ENCODE measurements at places on chromosomes 3 and 15. TPM values are rescaled to one million over a fixed set of nuclear protein-coding genes. Genes with fewer than 3 reads are reported as not detected.

Gene APOD
- 343 TPM for total RNA-seq

Gene LMOD3
- total RNA-seq = 0.33 TPM

Gene PSTPIP1
- 3.3 TPM for total RNA-seq

Gene CD86
- 2.9 TPM for total RNA-seq

Gene CYP11A1
- total RNA-seq = 0.99 TPM

Gene CHRNA5
- total RNA-seq = not detected

Gene CCDC54
- not detected for total RNA-seq

Gene FANCD2OS
- not detected for total RNA-seq

Gene SCAANT1
- not detected for total RNA-seq

Gene CTXND1
- 1.0 TPM for total RNA-seq

Gene TLR9
- total RNA-seq = 0.26 TPM

Gene GOLGA6D
- total RNA-seq = not detected

Gene CFAP161
- total RNA-seq = not detected

Gene TIGIT
- not detected for total RNA-seq

GRCh38 chr3:36663666-36664291 is 100.6 kb downstream of the DCLK3 start:
- DNase-seq = no peak

DNA sequence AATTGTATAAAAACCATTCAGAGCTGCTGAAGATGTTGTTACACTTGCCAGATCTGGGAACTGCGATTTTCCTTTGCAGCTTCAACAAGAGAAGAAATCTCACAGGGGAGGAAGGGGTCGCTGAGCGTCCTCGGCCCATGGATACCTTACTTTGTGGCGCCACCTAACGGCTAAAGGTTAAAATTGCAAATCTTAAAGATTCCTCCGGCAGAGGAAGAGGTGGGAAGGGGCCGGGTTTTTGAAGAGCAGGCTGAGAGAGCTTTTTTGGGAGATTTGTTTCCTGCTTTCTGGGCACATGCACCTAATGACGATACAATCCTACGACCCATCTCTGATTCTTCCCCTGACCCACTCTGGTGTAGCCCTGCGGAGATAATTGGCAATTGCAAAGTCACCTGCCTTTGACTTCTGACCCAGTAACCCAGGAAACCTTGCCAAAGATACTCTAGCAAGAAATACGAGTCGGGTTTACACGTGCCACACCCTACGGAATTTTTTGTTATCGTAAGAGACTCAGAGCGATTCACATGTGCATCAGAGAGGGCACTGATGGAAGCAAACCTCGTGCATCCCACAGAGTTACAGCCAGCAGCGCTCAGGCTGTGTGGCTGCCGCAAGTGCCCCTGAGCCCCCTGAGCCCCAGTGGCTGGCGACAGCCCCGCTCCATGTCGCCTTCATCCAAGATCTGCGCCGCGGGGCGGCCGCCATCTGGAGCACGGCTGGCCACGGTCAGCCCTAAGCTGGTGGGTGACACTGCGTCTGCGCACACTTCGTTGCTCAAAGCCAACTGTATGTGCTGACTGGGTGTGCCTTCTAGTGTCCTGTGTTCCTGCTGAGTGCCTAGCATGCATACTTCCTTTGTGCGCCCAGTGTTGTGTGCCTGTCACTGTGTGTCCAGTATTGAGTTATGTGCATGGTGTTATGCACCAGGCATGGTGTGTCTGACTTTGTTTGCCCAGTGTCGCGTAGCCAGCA is 55.2 kb upstream of the CHRNA7 start:
- DNase-seq = peak; percentile 37

DNA sequence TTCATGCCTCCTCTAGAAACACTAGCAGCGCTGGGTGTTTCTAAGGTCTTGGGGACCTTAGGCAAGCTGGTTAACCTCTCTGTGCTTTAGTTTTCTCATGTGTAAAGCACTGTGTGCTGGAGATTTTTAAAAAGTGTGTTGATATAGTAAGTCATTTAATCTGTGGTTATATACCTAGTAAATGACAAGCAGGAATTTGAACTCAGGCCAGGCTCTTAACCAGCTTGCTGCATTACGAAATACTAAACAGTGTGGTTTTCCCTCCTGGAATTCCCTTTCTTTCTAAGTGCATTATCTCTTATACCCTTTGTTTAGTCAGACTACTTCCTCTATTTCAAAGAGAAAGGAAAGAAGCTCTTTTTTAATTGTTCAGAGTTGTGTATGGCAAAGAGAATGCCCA is 26.5 kb downstream of the NEO1 start:
- no peak for DNase-seq

DNA sequence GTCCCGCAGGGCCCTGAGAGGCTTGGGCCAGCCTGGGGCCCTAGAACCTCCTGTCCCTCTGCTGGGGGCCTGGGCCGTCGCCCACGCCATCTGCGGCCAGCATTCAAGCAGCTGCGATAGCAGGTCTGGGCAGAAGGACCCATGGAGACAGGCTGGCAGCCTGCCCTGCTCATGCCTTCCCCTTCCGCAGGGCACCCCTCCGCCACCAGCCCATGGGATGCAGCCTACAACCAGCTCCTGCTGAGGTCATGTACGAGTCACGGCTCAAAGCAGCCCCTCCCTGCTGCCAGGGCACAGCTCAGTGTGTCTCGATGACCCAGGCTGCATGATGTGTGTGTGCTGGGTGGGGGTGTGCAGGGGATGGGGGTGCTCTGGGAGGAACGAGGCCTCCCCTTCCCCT is 27.8 kb downstream of the DUSP7 start:
- DNase-seq = no peak

DNA sequence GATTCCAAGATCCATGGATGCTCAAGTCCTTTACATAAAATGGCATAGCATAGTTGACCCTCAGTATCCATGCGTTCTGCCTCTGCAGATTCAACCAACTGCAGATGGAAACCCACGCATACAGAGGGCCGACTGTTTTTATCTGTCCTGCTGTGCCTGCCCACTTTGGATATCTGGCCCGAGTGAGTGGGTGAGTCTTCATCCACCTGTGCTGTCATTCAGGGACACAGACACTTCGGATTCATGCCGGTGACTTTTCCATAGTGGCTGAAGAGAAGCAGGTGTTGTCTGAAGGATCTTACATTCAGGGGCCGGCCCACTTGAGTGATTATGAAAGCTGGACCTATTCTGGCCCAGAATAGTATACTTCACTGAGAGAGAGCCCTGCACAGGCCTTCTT is 85.1 kb downstream of the RYR3 start:
- DNase-seq = no peak

DNA sequence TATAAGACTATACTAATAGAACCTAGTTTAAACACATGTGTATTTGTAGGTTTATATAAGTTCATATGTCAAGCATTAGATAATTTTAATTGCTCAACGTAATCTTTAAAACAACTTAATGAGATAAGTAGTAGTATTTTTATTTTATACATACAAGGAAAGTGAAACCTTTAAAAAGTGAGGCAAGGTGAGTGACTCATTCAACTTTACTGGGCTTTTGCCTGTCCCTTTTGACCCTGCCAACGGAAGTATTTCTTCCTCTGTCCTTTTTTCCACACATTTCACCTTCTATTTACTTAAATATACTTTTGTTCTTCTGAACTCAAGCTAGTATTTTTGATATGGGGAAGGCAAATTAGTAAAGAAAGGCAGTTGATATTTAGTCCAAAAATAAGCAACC is 78.5 kb downstream of the KBTBD8 start:
- no peak for DNase-seq

DNA sequence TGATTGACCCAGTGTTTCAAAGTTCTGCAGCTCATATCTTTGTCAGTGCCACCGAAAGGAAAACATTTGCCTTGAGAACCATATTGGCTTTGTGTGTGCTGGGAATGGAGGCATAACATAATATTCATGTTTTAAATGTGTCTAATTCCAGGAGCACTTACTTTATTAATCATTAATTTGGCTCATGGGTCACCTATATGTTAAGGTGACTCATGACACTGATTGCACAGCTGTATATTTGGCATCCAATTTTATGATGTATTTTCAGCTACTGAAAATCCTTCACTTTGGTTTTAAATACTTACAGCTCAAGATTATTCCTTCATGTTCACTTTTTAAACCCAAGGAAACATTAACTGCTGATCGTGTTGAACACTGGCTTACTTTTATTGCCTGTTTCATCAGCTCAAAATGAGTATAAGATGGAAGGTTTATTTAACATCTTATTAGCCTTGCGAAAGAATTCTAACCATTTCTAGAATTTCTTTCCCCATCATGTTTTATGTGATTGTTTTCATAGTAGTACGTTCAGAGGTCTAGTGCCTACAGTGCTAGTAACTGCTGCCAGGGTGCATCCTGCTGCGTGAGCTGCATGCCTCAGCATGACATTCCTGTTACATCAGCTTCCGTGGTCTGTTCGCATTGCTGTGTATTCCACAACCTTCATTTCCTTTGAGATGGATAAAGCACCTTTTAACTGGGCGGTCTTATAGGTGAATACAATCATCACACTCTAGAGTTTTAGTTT is 63.7 kb downstream of the LRCH3 start:
- no peak for DNase-seq

- DNase-seq = no peak
Observed at GRCh38 chr3:15521573-15521965, at the start of gene COLQ. Gene COLQ, minus strand, starts transcription at chr3:15521706. Its CDS starts 81 bp downstream, at chr3:15521625.

GRCh38 chr3:138300647-138301046 is 29.0 kb downstream of the NME9 start:
- no peak for DNase-seq

- DNase-seq = no peak
Observed at GRCh38 chr15:76200641-76201105, 110.6 kb downstream of the ETFA start.

GRCh38 chr3:143597774-143598652 is 250.3 kb downstream of the SLC9A9 start:
- DNase-seq = no peak

GRCh38 chr3:149512073-149512782 is 37.7 kb downstream of the TM4SF4 start:
- DNase-seq = peak; percentile 70

GRCh38 chr15:66955871-66956585 is 109.4 kb upstream of the SMAD3 start:
- DNase-seq = no peak

DNA sequence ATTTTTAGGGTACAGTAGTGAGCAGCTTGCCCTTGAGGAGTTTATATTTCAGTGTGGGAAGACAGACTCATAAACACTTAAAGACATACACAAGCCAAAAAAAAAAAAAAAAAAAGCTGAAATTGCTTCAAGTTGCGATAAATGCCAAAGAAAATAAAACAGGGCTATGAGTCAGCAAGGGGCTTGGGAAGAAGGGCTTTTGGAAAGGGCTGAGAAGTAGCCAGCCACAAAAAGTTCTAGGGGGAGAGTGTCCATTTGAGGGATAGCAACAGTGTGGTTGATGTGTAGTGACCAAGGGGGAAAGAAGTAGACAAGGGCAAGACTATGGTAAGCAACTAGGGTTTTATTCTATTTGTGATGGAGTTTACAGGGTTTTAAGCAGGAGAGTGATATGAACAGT is 185.5 kb downstream of the ADAMTS9 start:
- no peak for DNase-seq

GRCh38 chr3:187743195-187744141 is 1.8 kb downstream of the BCL6 start:
- peak; percentile 65 for DNase-seq

GRCh38 chr3:129382366-129382765 is 46.1 kb downstream of the EFCAB12 start:
- no peak for DNase-seq

DNA sequence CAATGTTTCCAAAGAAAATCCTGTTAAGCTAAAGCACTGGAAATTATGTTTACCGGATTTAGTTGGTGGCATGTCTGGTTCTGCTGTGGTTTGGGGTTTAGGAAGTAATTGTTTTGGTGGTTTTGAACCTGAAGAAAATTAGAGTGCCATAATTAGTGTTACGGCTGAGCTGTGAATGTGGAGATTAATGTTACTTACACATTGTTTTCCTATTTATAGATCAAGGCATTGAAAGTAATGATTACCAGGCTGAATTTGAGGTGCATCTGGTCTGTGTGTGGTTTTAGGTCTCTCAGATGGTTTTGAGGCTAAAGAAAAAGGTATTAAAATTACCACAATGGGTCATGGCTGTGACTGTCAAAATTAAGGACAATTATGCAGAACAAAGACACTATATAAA is 128.9 kb downstream of the TFG start:
- DNase-seq = no peak

DNA sequence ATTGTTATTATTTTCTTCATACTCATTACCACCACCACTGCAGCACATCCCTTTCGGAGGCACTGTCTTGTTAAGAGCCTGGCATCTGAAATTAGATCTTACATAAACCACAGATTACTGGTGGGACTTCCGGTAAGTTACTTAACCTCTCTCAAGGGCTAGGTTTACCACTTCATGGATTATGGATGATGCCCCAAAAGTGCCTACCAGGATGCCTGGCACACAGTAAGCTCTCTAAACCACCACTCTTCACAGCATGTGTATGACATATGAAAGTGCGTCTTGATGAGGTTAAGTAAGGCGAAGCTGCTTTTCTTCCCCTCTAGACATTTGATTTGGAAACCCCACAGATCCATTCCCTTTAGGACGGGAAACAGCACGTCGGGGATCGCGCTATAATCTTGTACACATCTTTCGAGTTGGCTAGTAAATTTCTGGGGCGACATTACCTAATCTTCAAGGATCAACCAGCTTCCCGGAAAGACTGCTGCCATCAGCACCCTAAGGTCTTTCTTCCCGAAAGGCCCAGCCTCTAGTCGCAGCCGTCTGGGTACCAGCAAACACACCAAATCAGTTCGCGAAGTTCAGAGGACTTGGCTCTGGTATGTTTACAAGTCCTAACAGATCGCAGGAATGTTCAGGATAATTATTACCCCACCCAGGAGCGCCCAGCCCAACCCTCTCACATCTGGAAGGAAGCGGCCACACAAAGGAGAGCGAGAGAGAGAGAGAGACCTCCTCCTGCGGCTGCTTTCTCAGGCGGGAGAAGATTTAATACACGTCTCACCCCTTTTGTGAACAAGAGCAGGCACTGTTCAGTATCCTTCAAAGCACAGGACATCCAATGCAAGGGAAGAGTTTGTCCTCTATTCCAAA is 155.1 kb upstream of the FRMD4B start:
- no peak for DNase-seq

- no peak for DNase-seq
Observed at GRCh38 chr15:70717237-70717793, 46.0 kb downstream of the UACA start.

- no peak for DNase-seq
Observed at GRCh38 chr3:16011376-16011775, 163.1 kb upstream of the GALNT15 start.

DNA sequence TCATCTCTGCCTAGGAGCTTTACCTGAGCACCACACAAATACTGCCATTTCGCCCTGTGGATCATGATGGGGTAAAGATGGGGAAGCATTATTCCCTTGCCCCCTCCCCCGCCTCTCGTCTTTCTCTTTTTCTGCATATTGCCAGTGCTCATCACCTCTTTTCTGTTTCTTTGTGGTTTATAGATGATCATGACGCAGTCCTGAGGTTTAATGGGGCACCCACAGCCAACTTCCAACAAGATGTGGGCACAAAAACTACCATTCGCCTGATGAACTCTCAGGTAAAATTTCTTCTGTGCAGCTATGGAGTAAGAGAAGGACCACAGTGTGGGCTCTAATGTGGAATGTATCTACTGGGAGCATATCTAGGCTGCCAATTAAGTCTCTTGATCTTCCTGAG is 88.2 kb downstream of the RPL39L start:
- no peak for DNase-seq
